ENCODE measurements at places on chromosomes 2 and 18.

GRCh38 chr2:25000503-25001324 is 29.0 kb upstream of the DNAJC27 start:
- no peak for DNase-seq

DNA sequence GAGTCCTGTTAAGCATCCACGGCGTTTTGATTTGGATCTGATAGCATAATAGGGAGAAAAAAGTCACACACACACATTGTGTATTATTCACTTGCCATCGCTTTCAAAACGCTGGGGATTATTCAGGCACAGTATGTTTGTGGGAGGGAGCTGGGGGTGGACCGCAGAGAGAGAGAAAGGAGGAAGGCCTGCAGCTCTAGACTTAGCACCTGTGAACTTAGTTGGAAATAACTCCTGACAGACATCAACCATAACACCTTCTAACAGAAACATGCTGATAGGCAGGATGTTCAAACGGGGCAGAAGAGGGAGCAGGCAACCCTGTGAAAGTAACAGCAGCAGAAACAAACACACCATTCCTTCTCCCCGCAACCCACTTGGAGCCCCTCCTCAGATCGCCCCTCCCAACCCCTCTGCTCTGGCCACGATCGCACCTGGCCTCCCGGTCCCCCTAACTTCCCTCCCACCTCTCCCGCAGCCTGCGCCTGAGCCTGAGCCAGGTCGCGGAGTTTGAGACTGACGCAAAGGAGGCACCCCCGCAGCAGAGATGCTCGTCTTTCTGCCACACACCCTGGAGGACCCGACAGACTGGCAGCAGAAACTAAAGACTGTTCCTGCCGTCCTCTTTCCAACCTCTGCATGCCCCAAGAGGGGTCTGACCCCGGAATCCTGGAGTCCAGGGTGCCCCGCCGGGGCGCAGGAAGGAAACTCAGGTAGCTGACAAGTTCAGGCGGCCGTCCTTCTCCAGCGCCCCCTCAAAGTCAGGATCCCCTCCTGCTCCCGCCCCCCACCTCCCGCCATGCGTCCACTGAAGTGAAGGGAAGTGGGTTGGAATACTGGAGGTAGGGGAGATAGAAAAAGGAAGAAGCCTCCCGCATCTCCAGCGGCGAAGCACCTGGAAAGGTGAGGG is 738 bp downstream of the CHST9 start:
- no peak for DNase-seq

DNA sequence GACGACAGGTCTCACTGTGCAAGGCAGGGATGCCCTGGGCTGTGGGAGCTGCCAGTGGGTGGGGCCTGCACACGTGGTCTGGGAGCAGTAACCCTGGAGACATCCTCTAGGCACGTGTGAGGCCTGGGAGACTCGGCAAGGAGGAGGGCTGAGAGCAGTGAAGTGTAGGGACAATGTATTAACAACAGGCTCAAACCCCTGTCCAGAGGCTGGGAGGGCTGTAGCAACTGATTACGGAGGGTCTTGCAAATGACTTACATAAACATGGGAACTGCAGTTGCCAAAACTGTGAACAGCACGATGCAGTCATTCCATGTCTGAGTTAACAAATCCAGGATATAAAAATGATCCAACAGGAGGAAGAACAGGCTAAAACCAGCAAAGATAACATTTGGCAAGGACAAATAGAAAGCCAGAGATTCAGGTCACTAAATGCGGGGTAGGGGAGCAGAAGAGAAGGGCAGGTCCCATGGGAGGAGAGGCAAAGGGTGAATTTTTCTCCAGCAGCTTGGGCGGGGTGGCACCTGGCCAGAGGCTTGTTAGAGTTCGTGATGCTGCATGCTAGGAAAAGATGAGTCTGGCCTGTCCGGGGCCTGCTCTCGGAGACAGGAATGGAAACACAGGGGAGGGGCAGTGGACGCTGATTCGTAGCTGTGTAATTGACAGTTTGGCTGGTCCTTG is 44.9 kb downstream of the CYP27C1 start:
- DNase-seq, result no peak

- no peak for DNase-seq
Observed at GRCh38 chr18:38077229-38077628, 511.6 kb upstream of the CELF4 start.

DNA sequence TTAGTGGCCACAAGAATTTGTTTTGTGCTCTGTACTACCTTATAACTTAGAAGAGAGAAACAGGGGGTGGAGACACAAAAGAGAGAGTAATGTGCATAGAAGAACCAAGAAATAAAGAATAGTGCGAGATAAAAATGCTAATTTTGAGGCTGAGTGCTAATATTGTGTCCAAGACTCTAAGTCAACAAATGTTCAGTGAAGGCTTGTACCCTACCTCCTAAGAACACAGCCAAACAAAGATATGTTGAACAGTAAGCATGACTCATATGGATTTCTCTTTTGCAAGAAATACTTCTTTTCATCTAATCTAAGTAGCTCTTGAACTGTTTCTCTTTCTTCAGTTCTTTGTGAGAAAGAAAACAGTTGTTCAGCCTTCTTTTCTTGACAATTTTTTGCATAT is 45.2 kb downstream of the GAREM1 start:
- DNase-seq, result no peak

DNA sequence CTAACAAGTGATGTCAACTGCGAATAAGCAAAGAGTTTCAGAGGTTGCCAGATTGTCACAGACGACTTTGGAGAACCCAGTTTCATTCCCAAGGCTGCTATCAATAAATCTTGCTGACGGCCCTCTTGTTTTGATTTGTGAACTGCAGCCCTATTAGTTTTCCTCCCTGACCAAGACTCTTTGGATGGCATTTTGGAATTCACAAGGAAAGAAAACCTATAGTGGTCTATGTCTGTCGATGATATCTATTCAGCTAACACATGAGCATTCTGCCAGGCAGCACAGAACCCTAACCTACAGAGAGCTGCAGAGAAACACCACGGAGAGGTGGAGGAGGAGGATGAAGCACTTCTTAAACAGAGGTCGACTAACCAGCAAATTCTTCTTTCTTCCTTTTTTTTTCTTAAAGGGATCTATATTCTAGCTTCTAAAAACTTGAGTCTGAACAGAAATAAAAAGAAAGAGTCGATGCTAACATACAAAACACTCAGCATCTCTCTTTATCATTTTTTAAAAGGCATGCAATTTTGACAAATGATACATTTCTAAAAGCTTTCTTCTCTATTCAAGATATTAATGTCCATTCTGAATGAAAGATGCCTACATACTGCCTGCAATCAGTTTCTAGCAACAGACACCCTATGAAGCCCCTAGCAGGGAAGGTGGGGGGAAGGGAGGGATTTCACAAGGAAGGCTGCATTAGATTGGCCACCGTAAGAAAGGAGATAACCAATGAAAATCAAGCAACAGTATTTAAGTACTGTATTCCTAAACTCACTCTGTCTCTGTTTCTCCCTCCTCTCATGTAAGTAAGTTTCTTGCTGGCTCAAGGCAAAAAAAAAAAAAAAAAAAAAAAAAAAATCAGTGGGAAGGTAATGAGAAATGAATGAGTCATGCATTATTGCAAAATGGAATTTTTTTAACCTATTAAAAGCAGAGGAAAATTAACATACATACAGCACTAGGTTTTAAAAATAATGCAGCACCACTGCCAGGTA is 83.0 kb upstream of the CHRNA1 start:
- no peak for DNase-seq

- DNase-seq, result no peak
Observed at GRCh38 chr2:120783371-120783791, 47.7 kb downstream of the GLI2 start.

GRCh38 chr2:217262911-217263310 is 403.0 kb upstream of the TNP1 start:
- DNase-seq, result no peak

DNA sequence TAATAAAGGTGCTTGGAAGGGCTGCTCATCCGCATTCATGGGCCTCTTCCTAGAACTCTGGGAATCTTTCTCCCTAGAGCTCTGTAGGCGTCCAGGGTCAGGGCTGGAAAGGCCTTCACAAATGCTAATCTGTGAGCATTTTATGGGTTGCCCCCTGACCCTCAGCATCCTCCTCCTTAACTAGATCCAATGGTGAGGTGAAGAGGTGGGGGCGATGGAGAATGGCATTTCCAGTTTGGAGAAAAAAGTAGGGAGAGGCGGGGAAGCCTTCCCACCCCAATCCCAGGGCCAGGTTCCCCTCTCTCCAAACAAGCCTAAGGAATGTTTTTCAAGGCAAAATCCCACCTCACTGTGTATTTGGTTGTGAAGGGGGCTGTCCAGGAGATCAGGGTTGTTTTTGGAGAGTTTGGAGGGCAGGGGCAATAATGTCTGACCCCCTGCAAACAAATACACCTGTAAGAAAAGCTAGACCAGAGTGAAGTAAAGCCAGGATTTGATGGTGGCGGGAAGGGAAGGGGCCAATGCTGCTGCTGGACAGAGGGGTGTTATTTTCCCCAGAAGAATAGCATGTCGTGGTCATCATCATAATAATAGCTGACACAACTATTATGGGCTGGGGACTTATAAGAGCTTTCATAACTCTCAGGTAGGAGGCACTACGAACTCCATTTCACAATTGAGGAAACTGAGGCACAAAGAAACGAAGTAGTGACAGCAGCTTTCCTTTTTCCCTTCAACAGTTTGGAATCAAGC is 1.4 kb upstream of the MYCN start:
- DNase-seq, result no peak

- DNase-seq, result no peak
Observed at GRCh38 chr18:22485808-22486244, 68.1 kb upstream of the CTAGE1 start.

DNA sequence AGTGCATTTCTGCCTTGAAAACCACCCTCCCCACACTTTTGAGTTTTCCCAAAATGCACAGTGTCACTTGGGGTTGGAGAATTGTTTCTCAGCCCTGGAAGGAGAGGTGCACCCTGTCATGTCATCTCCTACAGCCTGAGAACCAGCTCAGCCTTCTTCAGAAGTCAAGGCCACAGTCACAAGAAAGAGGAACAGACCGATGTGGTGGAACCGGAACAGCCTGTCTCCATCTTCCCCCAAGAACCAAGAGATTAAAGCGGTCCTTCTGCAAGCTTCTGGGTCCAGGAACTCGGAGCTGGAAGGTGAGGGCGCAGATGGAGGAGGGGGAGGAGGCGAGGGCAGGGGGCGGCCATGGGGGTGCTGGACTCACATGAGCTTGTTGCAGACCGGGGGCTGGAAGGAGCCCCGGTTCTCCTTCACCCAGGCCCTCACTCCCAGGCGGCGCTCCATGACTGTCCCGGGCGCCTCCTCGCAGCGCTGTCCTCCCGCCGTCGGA is 248 bp downstream of the HAAO start:
- no peak for DNase-seq

DNA sequence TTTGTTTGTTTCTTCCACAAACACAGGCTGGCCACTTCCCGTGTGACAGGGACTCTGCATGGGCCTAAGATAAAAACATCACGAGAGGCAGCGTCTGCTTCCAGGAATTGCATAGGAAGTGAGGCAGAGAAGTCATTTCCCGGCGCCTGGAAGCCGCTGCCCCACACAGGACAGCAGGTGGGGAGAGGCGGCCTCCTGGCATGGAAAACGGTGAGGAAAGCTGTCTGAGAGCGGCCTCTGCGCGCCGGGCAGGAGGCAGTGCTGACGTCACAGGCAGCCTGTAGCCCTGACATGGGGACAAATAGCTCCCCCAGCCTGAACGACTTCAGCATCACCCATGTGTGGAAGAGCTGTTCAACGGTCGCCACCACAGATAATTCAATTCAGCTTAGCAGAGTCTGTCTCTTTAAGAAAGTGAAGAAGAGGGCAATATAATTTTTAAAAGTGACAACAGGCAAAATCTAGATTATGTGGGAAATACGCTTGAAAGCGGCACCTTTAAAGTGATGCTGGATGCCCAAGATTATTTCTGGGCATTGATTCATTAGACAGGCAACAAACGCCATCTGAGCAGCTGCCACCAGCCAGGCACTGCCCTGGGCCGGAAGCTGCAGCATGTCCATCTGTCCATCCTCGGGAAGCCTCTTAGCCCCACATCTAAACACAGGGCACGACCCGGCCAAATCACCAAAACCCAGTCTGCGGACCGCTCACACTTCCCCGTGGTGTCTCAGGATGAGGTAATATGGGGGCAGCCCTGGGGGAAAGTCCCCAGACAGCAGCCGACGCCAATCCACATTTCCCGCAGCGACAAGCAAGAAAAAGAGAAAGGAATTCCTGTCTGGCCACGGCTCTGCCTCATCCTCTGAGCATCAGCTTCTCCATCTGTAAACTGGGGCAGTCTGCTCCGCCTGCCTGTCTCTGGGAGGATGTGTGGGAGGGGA is 138.9 kb downstream of the PXDN start:
- no peak for DNase-seq

DNA sequence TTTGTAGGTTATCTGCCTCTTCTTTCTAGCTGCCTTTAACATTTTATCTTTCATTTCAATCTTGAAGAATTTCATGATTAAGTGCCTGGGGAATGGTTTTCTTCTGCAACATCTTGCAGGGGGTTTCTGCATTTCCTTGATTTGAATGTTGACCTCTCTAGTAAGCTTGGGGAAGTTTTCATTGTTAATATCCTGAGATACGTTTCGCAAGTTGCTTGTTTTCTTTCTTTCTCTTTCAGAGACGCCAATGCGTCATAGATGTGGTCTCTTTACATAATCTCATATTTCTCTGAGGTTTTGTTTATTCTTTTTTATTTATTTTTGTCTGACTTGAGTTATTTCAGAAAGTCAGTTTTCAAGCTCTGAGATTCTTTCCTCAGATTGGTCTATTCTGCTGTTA is 225.7 kb downstream of the XIRP2 start:
- no peak for DNase-seq

DNA sequence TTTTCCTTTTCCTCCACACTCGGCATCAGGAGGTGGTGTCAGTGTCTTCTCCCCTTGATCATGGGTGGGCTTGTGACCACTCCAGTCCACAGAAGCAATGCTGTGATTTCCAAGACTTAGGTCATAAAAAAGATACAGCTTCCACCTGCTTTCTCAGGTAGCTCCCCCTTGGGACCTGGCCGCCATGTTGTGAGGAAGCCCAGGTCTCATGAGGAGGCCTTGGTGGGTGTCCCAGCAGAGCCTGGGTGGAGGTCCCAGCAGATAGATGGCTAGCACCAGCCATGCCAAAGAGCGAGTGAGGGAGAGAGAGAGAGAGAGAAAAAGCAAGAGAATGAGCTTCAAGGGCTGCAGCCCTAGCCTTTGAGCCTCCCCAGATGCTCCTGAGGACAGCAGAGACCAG is 16.0 kb downstream of the SLC66A2 start:
- no peak for DNase-seq

DNA sequence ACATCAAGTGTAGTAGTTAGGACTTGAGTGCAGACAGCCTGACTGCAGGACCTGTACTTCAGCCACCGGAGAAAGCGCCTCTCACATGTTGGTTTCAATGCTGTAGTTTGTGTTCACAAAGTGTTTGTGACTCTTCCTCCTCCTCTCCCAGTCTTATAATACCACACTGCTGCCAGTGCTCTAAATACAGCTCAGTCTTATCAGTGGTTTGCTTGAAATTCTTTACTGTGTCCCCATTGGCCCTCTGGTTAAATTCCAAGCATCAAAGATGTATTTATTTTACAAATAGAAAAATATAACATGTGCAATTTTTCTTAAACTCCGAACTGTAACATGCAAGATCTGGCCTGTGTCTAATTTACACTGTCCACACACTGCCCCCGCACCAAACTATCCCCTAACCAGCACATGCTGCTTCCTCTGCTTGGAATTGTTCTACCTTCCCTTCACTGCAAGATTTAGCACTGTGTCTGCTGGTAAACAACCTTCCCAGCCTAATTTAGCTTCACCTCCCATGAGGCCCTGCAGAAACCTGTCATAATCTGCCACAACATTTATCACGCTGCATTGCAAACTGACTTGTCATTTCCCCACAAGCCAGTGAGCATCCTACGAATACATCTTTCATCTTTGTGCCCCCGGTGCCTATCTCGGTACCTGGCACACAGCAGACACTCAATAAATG is 77.1 kb downstream of the SUMO1 start:
- no peak for DNase-seq

- no peak for DNase-seq
Observed at GRCh38 chr2:11406958-11407381, 59.0 kb downstream of the E2F6 start.

Data from neural crest cell (in vitro differentiated cells).